ENCODE measurements at places on chromosomes 7 and 10. TPM values are rescaled to one million over a fixed set of nuclear protein-coding genes. Genes with fewer than 3 reads are reported as not detected.

DNA sequence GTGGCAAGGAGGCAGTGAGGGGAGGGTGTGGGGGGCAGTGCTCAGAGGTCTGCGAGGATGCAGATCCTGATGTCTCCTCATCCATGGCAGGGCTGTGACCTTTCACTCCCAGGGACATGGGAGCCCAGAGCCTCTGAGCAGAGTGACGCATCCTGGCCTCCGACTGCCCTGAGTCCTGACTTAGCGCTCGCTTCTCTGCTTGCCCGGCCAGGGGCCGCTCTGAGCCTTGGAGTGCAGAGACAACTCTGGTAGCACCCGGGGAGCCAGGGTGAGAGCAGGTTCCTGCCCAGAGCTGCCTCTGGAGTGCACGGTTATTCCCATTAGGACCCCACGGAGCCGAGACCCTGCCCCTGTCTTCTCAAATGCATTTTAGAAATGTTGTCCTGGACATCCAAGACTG, 188.0 kb downstream of the TCERG1L start:
- DNase-seq: no peak

DNA sequence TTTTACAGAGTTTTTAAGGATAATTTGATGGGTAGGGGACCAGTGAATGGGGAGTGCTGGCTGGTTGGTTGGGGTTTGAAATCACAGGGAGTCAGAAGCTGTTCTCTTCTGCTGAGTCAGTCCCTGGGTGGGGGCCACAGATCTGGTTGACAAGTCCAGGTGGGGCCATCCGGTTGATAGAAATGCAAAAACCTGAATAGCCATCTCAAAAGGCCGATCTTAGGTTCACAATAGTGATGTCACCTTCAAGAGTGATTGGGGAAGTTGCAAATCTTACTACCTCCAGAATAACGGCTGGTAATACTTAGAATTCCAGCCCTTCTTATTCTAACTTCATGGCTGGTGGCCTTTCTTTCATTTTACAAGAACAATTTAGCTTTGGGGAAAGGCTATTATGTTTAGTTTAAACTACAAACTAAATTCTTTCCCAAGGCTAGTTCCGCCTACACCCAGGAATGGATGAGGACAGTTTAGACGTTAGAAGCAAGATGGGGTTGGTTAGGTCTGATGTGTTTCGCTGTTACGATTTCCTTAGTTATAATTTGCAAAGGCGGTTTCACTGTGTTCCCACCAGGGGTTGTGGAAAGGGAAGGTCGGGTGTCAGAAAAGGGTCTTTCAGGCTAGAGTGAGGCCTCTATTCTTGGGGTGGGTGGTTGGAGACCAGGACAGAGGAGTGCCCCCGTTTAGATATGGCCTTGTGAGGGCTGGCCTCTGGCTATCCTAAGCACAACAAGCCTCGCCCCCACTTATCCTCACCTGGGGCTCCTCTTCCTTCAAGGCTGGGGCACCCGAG, 27.4 kb downstream of the IFT22 start:
- DNase-seq: peak; percentile 97

- DNase-seq: no peak
These were observed 84.4 kb downstream of the C10orf90 start for GRCh38 chr10:126586128-126586527.

DNA sequence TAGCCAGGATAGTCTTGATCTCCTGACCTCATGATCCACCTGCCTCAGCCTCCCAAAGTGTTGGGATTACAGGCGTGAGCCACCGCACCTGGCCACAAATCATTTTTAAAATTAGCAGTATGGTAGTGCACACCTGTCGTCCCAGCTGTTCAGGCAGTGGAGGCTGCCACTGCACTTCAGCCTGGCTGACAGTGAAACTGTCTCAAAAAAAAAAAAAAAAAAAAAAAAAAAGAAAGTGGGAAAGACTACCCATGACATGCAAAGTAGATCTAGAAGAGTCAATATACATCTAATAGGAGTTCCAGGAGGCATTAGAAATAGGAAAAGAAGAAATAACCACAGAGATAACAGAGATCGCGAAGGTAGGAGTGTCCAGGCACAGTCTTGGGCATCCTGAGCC, 3.2 kb downstream of the CSGALNACT2 start:
- DNase-seq: no peak

- peak; percentile 83 for DNase-seq
These were observed 70.9 kb downstream of the SYPL1 start for GRCh38 chr7:106041140-106041717.

DNA sequence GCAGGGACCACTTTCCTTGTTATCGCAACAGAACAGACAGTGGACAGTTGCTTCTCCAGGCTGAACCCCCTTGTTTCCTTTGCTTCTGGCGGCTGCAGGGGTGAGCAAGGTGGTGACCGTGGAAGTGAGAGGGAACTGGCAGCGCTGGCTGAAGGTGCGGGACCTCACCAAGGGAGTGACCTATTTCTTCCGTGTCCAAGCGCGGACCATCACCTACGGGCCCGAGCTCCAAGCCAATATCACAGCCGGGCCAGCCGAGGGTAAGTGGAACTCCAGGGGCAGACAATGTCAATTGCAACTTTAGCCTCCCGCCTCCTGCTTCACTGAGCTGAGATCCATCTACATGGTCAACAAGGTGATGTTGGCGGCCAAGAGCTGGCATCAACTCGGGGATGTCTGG, 462.1 kb upstream of the FOXK1 start:
- no peak for DNase-seq

DNA sequence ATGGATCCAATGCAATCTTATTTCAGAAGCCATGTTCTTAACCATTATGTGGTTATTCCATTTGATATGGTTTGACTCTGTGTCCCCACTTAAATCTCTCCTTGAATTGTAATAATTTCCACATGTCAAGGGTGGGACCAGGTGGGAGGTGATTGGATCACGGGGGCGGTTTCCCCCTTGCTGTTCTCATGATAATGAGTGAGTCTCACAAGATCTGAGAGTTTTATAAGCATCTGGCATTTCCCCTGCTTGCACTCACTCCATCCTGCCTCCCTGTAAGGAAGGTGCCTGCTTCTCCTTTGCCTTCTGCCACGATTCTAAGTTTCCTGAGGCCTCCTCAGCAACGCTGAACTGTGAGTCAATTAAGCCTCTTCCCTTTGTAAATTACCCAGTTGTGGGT, 32.0 kb upstream of the TSPAN13 start:
- DNase-seq: no peak

DNA sequence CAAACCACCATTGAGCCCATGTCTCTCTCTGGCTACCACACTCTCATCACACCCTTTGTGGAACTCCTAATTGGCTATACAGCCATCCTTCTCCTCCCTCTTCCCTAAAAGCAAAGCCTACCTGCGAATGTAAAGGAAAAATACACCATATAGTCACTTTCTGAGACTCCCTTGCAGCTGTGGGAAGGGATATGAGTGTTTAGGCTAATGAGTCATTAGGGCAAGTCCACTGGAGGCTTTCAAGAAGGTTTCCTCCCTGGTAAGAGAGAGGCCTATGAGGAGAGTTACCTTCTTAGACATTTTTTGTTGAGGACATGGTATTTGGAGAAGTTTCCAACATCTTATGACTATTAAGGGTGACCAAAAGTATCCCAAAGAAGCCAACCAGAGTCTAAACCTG, 4.1 kb upstream of the TMEM243 start:
- no peak for DNase-seq

DNA sequence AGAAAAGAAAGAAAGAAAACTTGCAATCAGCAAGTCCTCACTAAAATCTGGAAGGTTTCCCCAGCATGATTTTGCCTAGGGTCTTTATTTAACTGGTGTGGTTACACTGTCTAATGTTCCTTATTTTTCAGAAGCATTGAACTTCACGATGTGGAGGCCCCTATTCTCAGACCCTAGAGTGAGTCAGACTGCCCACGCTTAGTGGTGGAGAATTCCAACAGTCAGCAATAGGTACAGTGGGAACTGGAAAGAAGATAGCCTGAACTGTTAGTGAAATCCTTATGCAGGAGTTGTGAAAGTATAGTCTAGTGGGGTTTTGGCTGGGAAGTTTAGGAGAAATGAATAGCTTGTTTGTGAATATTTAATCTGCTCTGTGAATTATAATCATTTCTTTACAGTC, 115.0 kb downstream of the FZD1 start:
- no peak for DNase-seq

DNA sequence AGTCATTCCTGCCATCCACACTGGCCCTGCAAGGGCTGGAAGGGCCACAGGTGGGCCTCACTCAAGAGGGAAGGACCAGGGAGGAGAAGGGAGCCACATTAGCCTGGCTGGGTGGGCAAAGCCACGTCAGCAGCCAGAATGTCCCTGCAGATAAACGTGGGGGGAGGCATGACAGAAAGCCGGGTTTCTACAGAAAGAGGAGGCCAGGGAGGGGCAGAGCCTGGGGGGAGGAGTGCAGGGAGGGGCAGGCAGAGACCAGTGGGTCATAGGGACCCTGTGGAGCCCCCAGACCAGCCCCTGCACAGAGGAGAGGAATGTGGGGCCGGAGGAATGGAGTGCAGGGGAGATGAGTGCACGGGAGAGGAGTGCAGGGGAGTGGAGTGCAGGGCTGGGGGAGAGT, 590.2 kb downstream of the PTPRN2 start:
- DNase-seq: no peak

- no peak for DNase-seq
These were observed 33.3 kb downstream of the GET4 start for GRCh38 chr7:909358-910329.

DNA sequence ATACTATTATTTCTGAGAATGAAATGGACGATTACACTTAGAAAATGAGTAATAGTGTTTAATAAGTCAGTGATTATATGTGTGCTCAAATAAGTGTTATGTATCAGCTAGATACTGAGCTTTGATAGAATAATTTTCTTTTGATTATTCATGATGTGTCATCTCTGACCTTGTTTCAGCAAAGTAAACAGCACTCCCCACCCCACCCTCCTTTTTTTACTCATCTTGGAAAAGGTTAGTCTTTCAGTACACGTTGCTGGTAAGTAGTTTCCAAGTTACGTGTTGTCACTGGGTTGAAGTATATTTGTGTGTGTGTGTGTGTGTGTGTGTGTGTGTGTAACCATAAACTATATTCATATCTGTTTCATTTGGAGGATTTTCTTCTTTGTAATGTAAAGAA, 84.1 kb downstream of the GNAI1 start:
- no peak for DNase-seq

DNA sequence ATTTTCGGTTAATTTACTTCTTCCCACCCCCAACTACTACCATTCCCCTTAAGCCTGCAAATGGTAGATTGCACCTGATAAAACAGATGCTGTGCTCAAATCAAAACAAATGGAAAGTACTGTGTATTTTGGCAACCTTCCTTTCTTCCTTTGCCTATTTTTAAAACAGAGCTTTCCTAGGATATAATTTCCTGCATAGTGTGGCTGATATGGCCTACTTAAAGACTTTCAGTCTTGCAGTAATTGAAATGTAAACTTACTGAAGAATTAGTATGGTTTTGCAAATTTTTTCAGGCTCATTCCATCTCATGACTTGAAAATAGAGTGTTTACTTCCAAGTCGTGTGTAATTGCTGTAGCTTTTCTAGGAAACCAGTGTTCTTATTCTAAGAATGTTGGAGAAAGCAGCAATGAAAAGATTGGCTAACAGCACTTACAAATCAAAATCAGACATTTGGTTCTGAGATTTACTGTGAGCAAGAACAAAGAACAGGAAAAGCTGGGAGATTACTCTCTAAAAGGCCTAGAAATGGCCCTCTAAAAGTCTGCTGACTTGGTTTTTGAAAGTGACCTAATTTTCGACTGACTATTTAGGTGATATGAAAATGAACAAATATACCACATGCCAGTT, 52.0 kb downstream of the REEP3 start:
- no peak for DNase-seq

- no peak for DNase-seq
These were observed 15.1 kb downstream of the CRHR2 start for GRCh38 chr7:30667172-30667571.

DNA sequence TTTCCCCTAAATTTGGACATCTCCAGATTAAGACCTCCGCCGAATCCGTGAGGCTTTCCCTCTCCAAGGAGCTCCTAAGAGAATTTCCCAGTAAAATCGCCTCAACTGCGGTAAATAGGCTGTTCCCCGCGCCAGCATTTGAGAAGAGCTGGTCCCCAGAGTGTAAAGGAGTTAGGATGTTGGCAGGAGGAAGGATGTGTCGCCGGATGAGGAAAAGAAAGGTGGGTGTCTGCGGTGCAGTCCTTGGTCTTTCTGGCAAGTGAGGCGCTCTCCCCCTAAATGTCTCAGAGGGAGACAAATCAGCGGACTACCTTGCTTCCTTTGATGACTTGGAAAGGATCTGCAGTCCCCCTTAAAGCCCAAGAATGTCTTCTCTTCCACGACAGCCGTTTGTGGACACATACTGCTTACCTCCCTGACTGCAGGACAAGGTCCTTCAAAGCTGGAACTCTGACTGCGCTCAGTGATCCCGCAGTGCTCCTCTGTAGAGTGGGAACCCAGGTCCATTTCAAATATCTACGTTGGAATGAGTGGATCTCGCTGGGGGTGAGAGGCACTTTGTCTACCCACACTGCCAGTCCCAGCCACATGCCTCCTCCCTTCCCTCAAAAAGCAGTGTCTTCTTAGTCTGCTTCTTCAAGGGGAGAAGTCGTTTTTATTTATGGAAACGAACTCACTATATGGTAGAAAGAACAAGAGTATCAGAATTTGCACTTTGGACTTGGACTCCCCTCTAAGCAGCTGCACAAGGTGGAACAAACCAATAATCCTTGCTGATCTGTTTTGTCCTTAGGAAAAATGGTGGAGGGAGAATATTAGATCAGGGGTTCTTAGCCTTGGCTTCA, 1.1 kb upstream of the DLG5 start:
- no peak for DNase-seq

DNA sequence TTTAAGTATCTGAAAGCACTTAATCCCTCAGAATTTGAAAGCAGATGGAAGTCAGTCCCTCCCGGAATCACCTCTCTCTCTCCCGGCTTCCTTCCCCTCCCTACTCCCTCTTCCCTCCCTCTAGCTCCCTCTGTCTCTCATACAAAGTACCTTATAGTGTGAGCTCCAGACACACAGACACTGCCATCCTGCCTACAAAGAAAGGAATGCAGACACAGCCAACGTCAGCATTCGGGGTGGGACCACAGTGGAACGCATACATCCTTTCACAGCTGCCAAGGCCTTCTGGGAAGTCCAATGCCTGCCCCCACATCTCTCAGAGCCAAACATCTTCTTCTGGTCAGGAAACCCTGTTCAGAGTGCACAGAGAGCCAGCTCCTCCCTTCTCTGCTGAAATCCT, 9.3 kb downstream of the NOD1 start:
- peak; percentile 90 for DNase-seq

DNA sequence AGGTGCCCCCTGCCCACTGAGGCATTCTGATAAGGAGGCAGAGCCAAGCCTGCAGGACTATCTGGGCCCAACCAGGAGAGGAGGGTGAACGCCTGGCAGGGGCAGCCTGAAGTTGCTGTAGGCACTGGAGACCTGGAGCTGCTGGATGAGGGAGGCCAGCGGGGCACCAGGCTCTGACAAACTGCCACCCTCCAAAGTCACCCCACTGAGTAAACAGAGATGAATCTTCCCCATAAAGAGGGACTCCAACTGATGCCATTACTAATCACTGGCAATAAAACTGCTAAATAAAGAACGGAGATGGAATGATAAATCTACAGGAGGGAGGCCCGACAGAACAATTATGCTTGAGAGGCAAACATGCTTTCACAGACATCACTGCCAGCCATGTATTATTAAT, 44.2 kb downstream of the DRGX start:
- DNase-seq: no peak

- no peak for DNase-seq
These were observed 28.8 kb downstream of the CALML3 start for GRCh38 chr10:5553400-5554170.

ACSL5 gene
- not detected for total RNA-seq

JAKMIP3 gene
- total RNA-seq: 0.50 TPM

OIT3 gene
- total RNA-seq: not detected

SPDYE5 gene
- total RNA-seq: not detected

GIMAP1 gene
- not detected for total RNA-seq

PRR15 gene
- 15.1 TPM for total RNA-seq

ZNF804B gene
- not detected for total RNA-seq

TMEM196 gene
- total RNA-seq: not detected

Data from H9 (cell line).